Activated CD4-positive, CD25-positive, alpha-beta regulatory T cell treated with anti-CD3 and anti-CD28 coated beads, Interleukin-2, amount 50 U/mL, for 24 hours (primary cell): ENCODE measurements at places on chromosomes 2 and 18.

- ATAC-seq = peak; percentile 46
Observed at GRCh38 chr2:212843409-212844199, 305.0 kb upstream of the ERBB4 start.

DNA sequence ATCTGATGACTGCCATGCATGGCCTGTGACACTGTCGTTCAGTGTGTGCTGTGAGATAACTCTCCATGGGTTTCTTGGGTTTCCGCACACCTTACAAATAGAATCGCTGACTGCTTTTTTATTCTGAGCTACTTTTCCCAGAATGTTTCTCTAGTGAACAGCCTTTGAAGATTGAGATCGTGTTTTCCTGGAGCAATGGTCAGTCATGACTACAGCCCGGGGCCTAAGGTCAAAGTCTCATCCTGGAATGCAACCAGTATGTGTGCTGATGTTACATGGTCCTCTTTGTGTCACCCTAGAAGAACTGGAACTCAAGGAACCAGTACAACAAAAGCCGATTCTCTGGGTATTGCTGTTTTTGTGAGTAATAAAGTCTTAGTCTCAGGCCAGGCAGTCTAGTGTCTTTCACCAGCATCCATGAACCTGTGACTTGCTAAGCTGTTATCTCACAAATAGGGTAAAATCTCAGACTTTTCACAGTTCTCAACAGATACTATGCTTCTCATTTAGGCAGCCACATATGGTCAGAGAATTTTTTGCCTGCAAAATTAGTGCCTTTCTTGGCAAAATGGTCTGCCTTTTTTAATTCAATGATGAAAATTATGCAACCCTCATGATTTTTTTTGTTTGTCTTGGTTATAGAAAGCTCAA, 124.9 kb upstream of the PIEZO2 start:
- no peak for ATAC-seq

DNA sequence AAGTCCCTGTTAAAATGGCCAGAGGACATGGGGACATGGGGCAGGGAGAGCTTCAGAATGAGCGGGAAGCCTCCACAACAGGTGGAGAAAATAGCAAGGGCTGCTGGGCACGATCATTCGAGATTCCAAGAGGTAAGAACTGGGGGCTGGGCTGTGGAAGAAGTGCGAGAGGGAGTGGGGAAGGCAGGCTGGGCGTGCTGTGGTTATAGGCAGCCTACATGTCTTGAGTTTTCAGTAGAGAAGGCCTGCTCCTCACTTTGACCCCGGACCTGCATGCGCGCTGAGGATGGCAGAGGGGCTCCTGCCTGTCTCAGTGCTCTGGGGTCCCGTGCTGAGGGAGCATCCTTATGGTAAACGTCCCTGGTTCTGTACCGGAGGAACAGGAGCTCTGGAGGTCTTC, 115.5 kb downstream of the AGAP1 start:
- ATAC-seq = no peak

- no peak for ATAC-seq
Observed at GRCh38 chr2:86035376-86035882, 70.3 kb downstream of the POLR1A start.

DNA sequence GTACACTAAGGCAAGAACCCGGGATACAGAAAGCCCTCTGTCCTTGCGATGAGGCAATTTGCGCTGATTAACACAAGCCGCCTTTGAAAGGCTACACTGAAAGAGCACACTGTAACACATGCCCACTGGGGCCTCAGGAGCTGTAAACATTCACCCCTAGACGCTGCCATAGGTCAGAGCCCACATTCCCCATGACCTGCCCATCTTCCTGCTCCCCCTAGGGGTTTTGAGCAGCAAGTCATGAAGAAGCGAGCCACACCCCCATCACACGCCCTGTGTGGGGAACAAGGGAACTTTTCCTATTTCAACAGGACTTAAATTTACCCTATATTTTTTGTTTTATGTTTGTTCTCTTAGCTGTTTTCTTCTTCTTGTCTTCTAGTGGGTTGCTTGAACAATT, 47.8 kb upstream of the SLC4A10 start:
- ATAC-seq = no peak

GRCh38 chr2:235968155-235968554, 200.0 kb downstream of the GBX2 start:
- ATAC-seq = no peak

DNA sequence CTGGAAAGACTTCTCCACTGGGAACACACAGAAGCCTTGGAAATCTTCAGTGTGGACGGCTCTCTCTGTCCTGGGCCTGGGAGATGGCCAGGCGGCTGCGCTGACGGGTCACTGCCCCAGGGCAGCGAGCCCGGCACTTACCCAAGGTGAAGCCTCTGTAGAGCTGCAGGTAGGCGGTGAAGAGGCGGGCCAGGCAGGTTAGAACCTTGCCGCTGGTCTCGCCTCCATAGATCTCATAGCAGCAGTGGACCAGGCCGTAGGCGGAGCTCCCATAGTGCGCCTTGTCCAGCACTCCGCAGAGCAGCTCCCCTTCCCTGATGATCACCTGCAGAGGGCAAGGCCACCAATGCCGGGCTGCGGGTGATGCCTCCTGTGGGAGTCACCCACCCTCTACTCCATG, 53.0 kb downstream of the POLR1A start:
- no peak for ATAC-seq
